D721Med (cell line): ENCODE measurements at places on chromosomes 11 and 22.

- no peak for DNase-seq
These were observed 309.3 kb upstream of the CHORDC1 start for GRCh38 chr11:90532125-90532524.

GRCh38 chr11:60175860-60176275 lies 7.0 kb downstream of the MS4A6A start:
- DNase-seq = no peak

DNA sequence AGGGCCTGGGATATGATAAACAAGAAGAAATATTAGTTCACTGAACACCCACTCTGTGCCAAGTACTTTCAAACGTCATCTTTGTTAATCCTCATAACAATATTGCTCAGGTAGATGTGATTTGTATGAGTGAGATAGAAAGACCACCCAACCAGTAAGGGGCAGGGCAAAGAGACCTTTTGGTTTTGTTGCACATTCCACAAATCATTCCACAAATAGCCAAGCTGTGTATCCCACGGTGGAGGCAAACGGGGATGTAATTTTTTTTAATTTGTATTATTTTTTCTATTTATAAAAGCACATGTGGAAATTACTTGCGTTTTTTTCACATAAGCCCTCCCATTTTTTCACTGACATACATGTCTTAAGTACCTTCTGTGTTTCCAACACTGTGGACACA lies 29.0 kb downstream of the LAYN start:
- no peak for DNase-seq

DNA sequence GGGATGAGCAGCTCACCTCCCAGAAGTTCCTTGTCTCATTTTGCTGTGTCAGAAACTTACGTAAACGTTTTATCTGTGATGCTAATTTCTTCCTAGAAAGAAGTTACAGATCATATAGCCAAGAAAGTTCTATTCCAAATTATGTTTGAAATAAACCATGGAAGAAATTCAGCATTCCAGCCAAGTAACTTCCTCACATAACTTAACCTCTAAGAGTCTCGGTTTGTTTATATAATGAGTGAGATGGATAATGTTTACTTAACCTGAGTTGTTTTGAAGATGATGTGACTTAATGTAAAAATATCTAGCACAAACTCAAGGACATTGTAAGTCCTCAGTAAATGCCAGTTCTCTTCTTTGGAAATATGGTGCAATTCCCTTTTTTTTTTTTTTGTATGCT lies 8.9 kb upstream of the MUC15 start:
- no peak for DNase-seq

DNA sequence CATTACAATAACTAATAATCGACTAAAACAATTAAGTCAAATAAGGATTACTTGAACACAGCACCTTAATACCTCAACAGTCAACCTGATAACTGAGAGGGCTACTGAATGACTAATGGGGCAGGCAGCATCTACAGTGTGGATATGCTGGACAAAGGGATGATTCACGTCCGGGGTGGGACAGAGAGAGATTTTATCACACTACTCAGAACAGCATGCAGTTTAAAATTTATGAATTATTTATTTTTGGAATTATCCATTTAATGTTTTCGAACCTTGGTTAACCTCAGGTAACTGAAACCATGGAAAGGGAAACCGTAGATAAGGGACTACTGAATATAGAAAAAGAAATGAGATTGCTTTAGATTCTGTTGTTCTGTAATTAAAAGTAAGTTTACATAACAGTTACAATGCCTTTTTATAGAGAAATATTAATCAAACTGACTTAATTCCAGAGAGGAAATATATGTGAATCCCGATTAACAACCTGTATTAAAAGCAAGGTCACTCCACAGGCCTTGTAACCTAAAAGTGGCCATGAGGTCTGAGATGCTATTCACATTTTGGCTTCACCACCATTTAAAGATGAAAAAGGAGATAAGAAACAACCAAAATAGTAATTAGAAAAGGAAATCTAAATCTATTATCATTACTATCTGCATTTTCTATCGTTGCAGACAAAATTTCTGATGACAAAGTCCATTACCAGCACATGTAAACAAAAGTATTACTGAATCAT lies 119.0 kb upstream of the TP53AIP1 start:
- no peak for DNase-seq

GRCh38 chr11:117414724-117415123 lies 87.1 kb downstream of the CEP164 start:
- no peak for DNase-seq
